ENCODE measurements at places on chromosomes 12 and 14.

GRCh38 chr14:91048265-91048664 lies 12.2 kb downstream of the RPS6KA5 start:
- no peak for DNase-seq

- no peak for DNase-seq
Measured at GRCh38 chr12:128819293-128820144, 4.2 kb downstream of the SLC15A4 start.

GRCh38 chr14:49972823-49973222 lies 79.9 kb downstream of the ARF6 start:
- DNase-seq: peak; percentile 38

DNA sequence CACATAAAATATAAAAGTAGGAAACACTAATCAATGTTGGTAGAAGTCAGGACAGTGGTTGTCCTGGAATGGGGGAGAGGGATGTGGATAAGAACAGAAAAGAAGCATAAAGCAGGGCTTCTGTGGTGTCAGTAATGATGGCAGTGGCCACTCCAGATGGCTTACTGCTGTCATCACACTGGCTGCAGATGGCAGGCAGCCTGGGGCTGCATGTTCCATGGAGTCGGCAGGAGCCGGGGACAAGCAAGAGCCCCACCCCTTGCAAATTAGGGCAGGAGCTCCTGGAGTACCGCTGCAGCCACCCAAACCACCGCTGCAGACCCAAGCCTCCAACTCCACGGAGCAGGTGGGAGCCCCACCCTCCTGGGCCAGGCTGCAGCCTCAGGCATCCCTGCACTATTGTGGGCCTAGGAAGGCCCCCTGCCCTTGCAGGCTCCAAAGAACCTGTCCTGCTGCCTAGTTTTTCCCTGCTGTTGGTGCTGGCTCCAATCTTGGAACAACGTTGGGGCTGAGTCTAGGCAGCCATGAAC lies 28.8 kb upstream of the SLC5A8 start:
- no peak for DNase-seq

- DNase-seq: peak; percentile 22
Measured at GRCh38 chr12:69070319-69071090, 137.5 kb upstream of the CPM start.

- DNase-seq: no peak
Measured at GRCh38 chr12:58434726-58435125, 485.6 kb downstream of the LRIG3 start.

DNA sequence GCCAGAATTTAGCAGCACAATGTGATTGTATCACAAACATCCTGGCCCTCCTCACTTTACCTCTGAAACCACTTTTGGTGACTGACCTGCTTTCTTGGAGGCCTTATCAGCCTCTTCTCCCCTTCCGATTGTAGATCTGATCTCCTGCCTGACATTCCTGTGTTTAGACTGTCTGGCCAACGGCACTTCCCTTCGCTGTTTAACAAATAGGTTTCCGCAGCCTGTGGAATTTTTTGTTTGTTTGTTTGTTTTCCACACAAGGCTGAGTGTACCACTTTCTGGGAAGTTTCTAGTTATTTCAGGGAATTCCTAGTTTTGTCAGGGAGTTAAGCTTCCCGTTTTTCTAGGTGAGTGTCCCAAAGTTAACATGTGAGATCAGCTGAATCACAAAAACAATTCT lies 65.9 kb upstream of the CDKN3 start:
- DNase-seq: no peak

DNA sequence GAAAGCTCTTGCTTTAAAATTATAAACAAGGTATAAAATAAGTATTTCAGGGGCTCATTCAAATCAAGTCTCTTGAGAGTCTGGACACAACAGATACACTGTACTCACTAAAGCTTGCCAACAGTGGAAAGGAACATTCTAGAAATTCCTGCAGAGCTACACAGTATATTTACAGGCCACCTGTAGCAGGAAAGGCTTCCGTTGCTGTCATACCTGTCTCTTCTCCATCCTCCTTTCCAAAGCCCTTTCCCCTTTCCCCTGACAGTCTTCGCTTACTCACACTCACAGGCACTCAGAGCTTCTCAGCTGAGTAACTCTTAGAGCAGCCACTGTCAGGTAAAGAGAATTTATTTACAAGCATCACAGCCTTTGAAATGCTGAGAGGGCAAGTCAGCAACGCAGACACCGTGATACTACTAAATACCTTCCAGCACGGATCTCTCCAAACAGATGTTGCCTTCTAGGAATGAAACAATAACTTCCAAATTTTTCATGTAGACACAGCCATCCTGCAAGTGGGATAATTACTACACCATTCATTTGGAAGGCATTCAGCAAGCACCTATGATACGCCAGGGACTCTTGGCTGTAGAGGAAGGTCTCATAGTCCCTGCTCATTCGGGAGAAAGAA lies 167.9 kb downstream of the FOXN3 start:
- no peak for DNase-seq

DNA sequence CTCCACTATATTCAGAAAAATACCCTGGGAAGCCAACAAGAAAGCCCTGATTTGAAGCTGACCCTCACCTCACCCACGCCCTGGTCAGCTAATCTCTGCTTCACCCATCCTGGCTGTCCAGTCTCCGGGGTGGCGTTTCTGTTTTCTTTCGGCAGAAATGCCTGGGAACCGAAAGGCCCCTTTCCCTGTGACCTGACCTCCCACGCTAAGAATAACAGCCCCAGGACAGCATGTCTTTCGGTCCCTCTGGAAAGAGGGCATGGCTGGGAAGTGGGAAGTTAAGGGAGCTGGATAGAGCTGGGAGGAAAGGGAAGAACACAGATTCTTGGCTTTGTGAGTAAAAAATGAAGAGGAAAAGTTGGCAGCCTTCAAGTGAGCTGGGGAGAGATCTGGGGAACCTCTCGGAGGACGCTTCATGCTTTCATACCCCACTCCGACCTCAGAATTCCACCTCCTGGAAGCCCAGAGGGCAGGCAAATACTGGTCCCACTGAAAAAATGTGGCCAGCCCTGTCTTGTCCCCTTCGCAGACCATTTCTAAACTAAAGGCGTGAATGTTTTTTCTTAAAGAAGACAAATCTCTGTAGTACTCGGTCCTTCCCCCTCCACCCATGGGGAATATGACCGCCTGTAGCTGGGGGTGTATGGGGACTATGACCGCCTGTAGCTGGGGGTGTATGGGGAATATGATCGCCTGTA lies 163.0 kb upstream of the FKBP4 start:
- DNase-seq: no peak

- no peak for DNase-seq
Measured at GRCh38 chr14:60222820-60223219, 26.2 kb upstream of the PPM1A start.

DNA sequence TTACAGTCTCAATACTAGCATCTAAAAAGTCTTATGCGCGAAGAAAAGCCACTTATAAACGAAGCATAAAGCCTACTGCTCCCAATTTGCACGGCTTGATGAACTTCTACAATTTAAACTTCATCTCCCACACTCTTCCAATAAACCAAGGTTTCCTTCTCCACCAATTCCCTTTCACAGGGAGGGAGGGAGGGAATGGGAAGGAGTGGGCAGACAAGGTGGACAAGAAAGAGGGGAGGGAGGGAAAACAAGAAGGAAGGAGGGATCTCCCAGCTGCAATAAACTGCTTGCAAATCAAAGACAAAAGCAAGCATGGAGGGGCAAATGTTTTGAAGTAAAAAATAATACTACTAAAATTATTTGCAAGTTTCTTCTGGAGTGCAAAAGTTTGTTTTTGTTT lies 64.5 kb downstream of the MED13L start:
- no peak for DNase-seq

- DNase-seq: no peak
Measured at GRCh38 chr14:105474483-105475268, at the start of gene CRIP2. CRIP2 (plus strand) TSS chr14:105474821; CDS start chr14:105474863, 42 bp downstream.

GRCh38 chr12:4330203-4330602 lies 9.2 kb downstream of the TIGAR start:
- no peak for DNase-seq

GRCh38 chr14:72013721-72014345 lies 81.6 kb downstream of the RGS6 start:
- no peak for DNase-seq

- no peak for DNase-seq
Measured at GRCh38 chr14:68018598-68018997, 199.0 kb downstream of the RAD51B start.

DNA sequence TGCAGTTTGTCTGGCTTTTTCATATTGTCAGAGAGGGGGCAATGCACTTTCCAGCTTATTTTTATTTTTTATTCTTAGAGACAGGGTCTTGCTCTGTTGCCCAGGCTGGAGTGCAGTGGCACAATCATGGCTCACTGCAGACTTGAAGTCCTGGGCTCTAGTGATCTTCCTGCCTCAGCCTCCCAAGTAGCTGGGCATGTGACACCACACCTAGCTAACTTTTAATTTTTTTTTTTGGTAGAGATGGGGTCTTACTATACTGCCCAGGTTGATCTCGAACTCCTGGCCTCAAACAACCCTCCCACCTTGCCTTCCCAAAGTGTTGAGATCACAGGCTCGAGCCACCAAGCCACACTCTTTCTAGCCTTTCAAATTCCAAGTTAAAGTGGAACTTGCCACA lies 3.9 kb upstream of the A2ML1 start:
- DNase-seq: no peak

DNA sequence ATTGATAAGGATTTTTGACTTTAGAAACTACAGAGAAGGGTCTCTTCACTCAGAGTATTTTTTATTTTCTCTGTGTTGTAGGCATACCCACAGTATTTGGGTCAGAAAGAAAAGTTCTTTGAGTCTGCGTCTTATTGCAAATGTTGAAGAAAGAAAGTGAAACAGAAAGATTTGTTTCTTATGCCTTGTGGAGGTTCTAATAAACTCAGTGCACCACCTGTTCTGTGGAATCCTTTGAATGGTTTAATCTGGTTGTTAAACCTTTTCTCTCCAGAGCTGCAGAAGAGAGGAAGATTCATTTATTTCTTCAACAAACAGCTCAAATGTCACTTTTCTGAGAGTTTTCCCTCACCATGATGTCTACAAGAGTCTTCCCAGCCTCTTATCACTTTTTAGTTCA lies 146.6 kb upstream of the PLEKHG7 start:
- no peak for DNase-seq

- DNase-seq: no peak
Measured at GRCh38 chr12:82866227-82866775, 179.6 kb downstream of the TMTC2 start.

DNA sequence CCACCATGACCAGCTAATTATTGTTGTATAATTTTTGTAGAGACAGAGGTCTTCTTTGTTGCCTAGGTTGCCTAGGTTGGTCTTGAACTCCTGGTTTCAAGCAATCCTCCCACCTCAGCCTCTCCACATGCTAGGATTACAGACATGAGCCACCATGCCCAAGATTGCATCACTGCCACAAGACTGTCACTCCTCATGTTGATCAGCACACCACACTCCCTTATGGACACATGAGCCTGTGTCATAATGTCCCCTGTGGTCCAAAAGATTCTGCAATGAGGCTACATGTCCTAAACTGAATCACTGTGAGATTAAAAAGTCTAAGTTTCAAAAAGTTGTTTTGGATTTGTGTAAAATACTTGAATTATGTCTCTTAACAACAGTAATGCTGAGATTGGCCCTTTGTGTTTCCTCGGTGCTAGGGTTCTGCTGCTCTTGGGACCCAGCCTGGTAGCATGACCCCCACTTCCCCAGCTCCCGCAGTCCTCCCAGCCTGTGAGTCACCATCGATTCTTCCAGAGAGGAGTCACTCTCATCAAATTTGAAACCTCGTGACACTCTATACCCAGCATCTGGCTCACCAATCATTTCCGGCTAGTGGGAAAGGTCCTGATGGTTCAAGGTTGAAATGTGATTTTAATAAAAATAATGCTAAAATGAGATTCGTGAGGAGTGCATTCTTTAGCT lies 890.9 kb downstream of the VRK1 start:
- DNase-seq: no peak

GRCh38 chr12:94163850-94164249 lies 15.5 kb downstream of the PLXNC1 start:
- DNase-seq: no peak

DNA sequence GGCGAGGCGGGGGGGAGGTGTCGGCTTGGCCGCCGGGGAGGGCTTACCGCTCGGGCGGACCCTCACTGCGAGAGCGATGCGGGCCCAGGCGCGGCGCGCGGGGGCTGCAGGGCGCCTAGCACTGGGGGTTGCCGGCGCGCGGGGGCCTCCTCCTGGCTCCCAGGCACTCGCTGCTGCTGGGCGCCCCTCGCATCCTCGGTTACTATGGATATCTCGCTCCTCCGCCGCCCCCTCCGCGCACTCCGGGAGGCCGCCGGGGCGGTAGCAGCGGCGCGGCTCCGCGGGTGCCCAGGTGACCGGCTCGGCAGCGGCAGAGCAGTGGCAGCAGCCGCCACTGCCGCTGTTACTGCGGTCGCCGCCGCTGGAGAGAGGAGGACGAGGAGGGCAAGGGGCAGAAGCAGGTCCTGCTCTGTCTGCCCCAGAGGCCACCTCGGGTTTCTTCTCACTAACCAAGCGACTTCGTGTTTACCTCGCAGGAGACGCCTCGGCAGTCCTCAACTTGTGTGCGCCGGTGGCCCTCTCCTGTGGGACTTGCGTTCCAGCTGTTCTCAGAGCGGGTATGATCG lies 250.1 kb downstream of the APAF1 start:
- no peak for DNase-seq

DNA sequence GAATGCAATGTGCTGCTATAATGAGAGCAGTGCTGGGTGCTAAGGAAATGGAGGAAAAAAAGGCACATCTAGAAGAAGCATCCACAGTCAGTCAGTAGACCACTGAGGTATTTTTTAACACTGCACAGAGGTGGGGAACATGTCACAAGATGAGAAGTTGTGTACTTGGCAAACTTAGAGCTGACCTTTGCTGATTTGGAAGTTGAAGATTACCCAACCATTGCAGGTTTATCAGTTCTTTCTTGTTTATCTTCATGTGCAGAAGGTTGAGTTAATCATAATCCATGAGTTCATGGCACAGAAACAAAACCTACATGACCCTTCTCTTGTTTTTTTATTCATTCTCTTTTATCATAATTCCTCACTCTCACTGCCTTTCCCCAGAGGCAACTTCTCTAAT lies 3.2 kb upstream of the PAH start:
- DNase-seq: no peak

DNA sequence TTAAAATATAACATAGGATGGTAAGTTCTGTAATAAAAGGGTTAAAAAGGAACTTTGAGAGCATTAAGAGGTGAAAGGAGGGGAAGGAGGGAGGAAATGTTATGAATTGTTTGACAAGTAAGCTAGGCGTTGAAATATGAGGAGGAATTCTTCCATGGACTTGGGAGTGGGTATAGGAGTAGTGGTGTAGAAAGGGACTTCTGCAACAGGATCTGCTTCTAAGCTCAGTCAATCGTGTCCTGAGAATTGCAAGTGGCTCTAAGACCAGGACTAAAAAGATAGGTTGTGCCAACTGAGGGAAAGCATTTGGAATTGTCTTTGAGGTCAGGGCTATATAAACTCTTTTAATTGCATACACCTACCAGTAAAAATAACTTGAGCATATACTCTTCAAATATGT lies 74.1 kb upstream of the SLC38A2 start:
- DNase-seq: no peak

DNA sequence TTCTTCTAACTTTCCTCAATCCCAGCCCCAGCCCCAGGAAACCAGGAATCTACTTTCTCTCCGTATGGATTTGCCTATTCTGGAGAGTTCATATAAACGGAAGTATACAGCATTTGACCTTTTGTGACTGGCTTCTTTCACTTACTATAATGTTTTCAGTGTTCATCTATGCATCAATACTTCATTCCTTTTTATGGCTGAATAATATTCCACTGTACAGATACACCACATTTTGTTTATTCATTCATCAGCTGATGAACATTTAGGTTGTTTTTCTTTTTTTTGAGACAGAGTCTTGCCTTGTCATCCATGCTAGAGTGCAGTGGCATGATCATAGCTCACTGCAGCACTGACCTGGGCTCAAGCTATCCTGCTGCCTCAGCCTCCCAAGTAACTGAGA lies 3.9 kb upstream of the PLEKHG3 start:
- DNase-seq: no peak
